ENCODE measurements at places on chromosomes 1 and 21.

GRCh38 chr1:200242110-200243041, 167.5 kb downstream of the ZNF281 start:
- no peak for DNase-seq

GRCh38 chr21:41768437-41769042, 1.7 kb upstream of the RIPK4 start:
- DNase-seq, result no peak

DNA sequence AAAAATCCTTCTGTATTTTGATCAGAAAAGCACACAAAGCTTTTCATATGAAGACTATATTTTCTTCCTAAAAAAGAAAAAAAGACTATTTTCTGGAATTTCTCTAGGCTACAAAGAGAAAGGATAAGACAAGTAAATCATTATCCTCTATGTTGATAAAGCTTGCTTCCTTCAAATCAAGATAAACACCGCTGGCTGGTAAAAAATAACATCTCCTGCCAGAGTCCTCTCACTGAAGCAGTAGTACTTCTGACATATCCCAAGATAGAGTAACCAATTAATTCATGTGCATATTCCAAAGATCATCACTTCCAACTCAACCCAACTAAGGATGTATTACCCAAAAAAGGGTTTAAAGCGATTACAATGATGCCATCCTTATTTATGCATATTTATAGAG, 34.3 kb downstream of the DENND1B start:
- no peak for DNase-seq

- DNase-seq, result no peak
Measured at GRCh38 chr1:9135073-9135836, 6.4 kb upstream of the GPR157 start.

DNA sequence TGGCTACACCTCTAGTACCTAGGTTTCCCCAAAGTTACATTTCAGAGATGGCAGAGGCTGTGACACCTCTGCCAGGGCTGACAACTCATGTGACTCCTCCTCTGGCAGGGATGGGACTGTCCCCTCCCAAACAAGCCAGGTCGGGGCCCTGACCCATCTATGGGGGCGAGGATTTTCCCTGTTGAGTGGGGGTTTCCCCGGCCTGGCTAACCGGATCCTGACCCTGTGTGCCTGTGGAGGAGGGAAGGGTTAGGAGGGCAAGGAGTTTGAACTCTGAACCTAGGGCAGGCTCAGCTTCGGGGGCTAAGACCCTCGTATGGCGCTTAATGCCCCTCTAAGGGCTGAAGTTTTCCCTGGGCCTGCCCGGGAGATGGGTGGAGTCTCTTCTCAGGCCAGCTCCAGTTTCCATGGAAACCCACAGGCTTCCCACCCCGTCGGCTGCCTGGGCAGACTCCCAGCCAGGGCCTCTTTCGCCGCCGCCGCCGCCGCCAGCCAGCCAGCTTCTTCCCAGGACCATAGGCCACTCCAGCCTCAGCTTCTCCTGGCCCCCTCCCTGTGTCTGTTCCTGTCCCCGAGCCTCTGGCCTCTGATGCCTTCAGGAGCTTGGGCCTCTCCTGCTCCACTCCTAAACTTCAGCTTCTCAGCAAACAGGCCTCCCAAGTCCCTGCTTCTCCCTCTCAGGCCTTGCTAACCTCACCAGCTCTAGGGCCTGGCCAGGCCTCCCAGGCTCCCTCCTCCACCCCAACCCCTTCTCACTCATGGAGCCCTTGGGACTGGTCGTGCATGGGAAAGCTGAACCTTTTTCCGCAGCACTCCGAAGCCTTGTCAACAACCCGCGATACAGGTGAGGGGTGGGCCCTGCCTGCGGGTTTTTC, at the start of gene BTBD19:
Gene BTBD19, plus strand, starts transcription at position 461 of the 875 bp plus-strand sequence. Its CDS starts 298 bp downstream, at position 759.
- peak; percentile 85 for DNase-seq

GRCh38 chr21:10627316-10627863, 106.0 kb downstream of the TPTE start:
- no peak for DNase-seq

GRCh38 chr1:229013981-229014380, 256.9 kb upstream of the RAB4A start:
- DNase-seq, result no peak

DNA sequence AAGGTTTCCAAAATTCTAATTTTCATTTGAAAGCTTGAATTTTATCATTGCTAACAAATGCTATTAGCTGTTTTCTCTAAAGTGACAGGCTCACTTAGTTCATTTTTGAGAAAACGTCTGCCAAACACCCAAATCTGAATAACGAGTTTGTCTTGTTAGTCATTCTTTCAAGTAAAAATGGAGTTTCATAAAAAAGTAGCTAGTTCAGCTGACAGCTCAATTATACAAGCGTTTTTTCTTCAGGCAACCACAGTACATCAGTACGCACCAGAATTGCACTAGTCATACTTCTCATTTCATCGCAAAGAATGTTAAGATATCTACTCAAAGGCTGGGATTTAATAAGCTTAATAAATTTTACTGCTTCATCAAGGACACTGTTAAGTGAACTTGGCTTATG, 72.3 kb upstream of the SLFNL1 start:
- no peak for DNase-seq

- DNase-seq, result no peak
Measured at GRCh38 chr1:159756397-159756796, 24.4 kb upstream of the DUSP23 start.

GRCh38 chr1:222107975-222108374, 366.1 kb upstream of the DUSP10 start:
- DNase-seq, result no peak

DNA sequence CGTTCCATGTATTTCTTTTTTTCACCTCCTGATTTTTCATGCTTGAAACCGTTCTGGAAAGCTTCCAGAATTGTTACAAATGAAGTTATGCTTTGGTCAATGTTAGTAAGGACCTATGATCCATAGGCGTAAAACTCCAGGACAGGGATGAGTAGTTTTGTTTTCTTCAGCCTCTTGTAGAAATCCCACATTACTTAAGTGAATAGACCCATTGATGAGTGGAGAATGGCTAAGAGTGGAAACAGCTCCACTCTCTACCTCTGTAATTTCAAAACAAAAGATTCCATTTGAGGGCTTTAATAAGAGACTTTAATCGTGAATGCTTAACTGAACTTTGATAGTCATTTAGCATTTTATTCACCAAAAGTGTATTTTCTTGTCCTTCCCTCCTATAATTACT, 3.0 kb upstream of the TGFB2 start:
- DNase-seq, result no peak

- DNase-seq, result no peak
Measured at GRCh38 chr21:23686737-23687523, 1920.4 kb downstream of the MRPL39 start.

DNA sequence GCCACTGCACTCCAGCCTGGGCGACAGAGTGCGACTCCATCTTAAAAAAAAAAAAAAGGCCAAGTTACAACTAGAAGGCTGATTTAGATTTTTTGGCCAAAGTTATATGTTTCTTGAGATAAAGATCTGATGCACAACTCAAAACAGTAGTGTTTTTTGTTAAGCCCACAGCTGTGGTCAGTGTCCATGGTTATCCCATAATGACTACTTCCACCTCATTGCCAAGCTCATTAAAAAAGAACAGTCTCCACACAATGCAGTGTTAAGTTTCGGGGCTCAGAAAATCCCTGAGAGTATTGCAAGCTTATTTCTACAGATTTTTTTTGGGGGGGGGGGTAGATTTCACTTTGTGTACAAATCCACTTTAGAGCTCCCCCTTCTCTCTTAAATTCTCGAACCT, 120.5 kb downstream of the RUNX1 start:
- DNase-seq, result peak; percentile 16

DNA sequence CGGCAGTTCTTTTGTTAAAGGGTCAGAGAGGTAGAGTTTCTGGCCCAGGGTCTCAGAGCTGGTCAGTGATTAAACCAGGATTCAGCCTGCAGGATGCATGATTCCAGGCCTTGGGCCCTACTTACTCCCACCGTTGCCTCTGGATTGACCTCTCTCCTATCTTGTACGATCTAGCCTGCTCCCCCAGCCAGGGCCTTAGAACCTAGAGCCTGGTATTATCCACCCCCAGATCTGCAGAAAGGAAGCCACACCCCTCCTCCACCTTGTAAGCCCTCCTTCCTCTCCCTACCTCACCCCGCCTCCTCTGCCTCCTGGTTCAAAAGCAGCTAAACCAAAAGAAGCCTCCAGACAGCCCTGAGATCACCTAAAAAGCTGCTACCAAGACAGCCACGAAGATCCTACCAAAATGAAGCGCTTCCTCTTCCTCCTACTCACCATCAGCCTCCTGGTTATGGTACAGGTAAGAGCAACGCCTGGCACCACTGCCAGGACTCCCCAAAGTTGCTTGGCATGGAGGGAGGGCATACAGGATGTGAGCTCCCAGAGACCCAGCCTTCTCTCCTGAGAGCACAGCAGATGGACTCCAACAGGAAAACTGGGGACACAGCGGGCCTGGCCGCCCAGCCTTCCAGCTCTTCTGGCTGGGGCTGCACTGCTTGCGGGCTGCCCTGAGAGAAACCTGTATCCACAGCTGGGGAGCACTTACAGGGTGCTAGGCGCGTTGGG, at the start of gene CD52:
Gene CD52, plus strand, starts transcription at position 347 of the 726 bp plus-strand sequence. Its CDS starts 60 bp downstream, at position 407.
- DNase-seq, result no peak

GRCh38 chr1:209629621-209630382, 22.4 kb downstream of the LAMB3 start:
- DNase-seq, result no peak

DNA sequence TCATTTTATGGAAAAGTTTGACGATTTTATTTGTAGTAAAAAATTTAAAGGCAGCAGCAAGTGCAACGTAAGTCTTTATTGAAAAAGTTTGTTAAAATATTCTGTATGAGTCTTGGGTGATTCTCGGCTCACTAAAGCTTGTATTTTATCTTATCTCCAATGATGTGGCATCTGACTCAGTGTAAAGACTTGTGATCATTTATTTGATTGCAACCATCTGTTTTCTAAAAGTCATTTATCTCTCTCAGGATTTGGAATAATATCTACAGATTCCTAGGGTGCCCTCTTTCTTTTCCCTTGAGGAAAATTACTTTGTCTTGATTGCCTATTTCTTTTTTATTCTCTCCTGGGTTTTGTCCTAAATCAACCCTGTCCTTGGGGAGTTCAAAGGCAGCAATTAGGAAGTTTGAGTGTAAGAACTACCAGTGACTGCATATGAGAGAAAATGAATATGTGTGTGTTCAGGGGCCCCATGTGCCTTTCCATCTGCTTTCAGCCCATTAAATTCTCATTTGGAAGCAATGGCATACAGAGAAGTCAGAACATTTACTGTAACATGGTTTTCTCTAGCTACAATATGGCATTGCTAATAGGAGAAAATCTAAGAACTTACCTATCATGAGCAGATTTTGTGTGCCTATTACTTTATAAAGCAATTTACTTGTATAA, 575.0 kb upstream of the CHRM3 start:
- no peak for DNase-seq

DNA sequence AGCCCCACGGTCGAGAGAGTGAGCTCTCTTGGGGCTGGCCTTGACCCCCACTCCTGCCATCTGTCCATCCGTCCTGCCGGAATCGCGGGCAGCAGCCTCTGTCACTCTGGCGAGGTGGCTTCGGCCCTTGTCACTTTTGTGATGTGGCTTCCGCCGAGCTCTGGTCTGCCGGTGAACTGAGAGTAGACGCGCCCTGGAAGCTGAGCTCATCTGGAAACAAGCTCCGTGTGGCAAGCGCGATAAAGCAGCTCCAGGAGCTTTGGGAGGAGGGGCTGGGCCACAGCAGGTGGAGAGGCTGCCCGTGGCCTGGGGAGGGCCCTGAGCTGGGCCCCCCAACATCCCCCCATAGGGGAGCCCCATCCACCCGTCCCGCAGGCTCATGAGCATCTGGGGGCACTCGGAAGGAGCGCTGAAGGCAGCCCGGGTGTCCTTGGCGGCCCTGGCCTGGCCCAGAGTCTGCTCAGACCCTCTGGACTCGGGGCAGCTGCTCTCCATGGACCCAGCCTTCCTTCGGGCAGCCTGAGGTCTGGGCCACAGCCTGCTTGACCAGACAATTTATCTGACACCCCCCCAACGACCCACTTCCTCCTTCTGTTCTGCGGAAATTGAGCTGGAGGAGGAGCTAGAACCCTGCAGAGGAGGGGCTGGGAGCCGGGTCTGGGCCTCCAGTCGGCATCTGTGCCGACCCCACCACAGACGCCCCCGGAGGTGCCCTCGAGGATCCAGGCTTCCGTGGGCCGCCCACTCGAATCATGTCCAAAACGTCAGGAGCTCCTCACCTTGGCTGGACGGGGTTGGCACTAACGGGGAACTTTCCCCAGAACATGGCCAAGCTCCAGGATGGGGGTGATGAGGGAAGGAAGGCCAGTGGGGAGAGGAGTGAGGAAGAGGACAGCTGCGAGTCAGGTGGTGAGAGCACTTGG, 59.1 kb downstream of the SLC19A1 start:
- no peak for DNase-seq

DNA sequence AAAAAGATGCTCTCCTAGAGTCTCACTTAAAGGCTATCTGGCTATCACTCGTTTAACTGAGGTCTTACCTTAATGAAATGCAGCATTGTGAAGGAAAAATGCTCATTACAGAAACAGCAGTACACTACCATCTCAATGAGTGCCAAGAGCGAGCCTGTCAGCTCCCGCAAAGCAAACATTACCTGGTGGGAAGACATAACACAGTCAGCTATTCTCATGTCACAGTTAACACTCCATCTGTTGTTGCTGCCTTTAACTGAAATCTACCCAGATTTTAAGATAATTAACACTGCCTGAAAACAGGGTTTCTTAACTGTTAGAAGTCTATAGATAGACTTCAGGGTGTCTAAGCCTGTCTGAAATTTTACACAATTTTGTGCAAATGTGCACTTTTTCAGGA, 39.1 kb downstream of the PCSK9 start:
- no peak for DNase-seq

DNA sequence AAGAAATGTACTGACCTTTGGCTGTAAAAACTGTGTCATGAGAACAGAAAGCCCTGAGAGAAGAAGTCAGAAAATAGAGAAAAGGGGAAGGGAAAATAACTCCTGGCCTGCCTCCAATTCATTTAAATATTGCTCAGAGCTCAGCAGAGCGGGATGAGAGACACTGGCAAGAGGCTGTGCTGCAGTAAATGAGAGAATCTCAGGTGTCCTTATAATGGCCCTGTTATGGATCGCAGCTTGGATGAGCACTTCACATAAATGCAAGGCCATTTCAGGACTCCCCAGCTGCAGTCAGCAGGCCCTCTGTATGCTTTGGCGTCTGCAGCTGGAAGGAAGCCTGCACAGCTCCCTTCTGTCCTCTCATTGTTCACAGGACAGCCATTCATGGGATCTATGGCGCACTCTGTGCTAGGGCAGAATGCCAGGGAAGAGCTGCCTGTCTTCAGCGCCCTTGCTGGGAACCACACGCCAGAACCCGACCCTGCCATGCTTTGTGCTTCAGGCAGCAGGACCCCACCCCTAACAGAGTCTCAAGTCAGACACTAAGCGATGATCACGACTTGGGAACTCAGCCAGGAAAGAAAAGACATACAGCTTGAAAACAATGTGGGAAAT, 20.7 kb upstream of the ABCB10 start:
- DNase-seq, result no peak

- no peak for DNase-seq
Measured at GRCh38 chr1:116302281-116302680, 70.8 kb upstream of the ATP1A1 start.
